ENCODE measurements at places on chromosomes 2 and 18.

DNA sequence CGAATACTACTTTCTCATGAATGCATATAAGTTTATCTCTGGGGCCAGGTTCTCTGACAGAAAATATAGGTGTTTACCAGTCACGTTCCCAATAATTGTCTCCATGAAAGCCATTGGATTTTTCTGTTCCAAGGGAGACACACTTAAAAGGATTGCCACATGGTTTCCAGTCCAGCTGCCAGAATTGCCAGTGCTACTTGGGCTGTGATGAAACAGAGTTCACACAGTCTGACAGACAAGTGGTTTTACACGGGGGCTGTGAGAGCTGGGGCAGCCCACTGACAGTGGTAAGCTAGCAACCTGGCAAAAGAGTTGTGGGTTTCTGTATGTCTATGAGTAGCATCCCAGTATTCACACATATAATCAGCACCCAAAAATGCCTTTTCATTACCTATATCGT lies 27.7 kb upstream of the ATRAID start:
- no peak for DNase-seq

- no peak for DNase-seq
Measured at GRCh38 chr2:238114851-238115660, 14.9 kb downstream of the ESPNL start.

DNA sequence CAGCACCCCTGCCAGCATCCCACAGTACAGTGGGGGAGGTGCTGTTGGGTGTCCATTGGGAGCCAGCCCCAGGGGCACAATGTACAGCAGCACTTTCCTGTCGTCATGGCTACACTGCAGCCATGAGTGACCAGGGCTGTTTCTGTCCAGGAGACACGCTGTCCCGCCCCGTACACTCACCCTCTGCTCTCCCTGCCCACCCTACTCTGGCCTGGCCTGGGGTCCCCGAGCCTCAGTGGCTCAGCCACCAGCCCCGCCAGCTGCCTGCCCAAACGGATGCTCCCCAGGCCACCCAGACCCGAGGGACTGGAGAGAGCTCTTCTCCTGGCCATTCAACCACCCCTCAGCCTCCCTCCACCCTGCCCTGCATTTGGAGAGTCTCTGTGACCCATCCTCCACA lies 9.3 kb downstream of the TEKT4 start:
- DNase-seq = no peak

GRCh38 chr2:117707874-117708273 lies 106.6 kb upstream of the DDX18 start:
- no peak for DNase-seq

GRCh38 chr2:238483021-238483420 lies 56.3 kb downstream of the ASB1 start:
- no peak for DNase-seq

- DNase-seq = no peak
Measured at GRCh38 chr2:54641988-54642387, 81.5 kb upstream of the EML6 start.

GRCh38 chr2:160493227-160494028 lies at the start of gene RBMS1:
TSS of gene RBMS1 (minus strand) at chr2:160493807. CDS start at chr2:160493363, 444 bp downstream.
- DNase-seq = no peak

DNA sequence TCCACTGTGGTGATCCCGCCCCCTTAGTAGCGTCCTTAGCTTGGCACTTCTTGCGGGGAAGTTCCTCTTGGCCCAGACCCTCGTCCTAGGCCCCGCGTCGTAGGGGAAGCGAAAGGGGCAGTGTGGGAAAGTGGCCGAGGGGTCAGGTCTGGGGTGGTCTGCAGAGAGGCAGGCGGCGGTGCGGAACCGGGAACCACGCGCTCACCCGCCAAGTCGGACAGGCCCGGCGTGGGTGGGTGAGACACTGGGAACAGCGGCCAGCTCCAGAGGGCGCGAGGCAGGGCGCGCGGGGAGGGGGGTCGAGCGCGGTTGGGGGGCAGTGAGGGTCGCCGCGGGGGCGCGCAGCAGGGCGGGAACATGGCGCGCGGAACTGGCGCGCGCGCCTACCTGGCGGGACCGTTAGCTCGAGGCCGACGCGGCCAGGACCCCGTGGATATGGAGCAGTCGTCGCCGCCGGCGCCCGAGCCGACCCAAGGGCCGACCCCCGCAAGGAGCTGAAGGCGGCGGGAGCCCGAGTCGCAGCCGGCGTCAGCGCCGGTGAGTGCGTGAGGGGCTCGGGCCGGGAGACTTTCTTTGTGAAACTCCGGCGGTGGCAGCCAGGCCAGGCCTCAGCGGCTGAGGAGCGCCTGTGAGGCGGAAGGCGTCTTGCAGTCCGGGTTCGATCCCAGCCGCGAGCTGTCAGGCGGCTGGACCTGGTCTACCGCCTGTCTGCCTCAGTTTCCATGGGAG lies 2896.7 kb upstream of the TEKT4 start:
- DNase-seq = no peak

DNA sequence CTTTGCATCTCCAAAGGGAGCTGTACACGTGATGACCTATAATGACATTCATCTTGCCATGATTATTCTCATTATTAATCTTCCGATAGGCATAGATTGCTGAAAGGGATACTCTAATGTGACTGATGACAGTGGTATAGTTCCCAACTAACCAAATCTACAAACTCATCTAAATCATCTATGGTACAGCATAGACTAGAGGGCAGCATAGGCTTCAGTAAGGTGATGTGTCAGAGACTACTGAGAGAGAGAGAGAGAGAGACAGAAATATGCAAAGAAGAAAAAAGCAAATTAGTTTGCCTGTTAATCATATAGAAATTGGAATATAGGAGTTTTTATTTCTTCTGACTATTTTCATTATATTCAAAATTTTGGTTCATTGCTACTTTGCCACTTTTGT lies 89.3 kb downstream of the CSRNP3 start:
- no peak for DNase-seq

DNA sequence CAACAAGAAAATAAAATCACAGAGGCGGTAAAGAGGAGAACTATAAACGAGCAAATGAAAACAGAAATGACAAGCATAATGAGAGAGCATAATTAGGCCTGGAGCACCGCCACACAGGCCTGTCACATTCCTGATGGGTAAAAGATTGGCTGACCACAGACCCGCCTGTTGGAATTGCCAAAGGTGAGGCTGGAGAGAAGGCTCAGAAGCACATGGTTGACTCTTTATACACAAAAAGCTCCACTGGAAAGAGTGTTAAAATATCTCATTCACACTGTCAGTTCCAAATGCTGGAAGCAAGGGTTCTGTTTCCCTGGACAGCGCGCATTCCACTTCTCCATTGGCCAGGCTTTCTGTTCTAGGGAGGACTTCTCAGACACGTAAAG lies 5.9 kb upstream of the LGALSL start:
- no peak for DNase-seq

DNA sequence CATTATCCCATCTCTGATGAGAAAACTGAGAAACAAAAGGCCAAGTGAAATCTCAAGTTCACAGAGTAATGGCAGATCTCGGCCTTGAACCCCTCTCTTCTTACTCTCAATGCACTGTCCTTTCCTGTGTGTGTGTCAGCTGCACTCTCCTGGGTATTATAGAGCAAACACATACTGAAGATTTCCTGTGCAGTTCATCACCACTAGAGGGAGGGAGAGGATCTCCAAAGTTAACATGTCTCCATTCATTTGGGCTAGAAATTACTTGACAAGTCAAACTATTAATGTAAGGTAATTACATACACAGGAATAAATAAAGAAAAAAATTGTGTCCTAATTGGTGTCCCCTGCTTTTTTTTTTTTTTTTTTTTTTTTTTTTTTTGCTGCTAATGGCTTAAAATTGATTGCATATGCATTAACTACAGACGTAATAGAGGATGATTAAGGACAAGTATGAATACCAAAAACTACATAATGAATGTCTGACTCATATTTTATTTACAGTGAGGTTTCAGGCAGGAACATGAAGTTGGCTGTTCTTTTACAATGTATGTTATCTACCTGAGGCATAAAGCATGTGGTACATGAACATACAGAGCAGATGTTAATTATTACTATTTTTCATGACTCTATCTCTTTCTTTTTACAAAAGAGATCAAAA lies 269.2 kb downstream of the NYAP2 start:
- no peak for DNase-seq

GRCh38 chr2:133841900-133842299 lies 273.6 kb upstream of the NCKAP5 start:
- no peak for DNase-seq

GRCh38 chr2:236121546-236121945 lies 46.6 kb downstream of the GBX2 start:
- DNase-seq = no peak
